Common myeloid progenitor, CD34-positive (primary cell): ENCODE measurements at places on chromosomes 5 and 9.

DNA sequence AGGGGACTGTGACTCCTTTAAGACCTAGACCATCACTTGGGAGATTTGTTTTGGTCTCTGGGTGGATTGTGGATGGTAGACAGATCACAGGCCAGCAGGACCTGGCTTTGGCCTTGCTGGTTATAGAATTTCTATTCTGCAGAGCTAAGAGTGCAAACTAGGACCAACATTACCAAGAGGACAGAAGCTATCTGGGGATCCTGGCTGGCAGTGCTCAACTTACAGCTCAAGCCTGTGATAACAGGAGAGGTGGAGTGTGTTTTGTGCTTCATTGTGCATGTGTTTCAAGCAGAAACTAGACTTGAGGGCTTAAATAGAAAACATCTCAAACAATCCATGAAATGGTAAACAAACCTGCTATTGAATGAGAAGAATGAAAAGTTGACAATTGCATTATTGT lies 106.7 kb downstream of the ZNF462 start:
- no peaks in the 10 kb centered on the region for H3K4me1 ChIP-seq
- H3K4me3 ChIP-seq = no peak overlapping the region
- no peak for DNase-seq

DNA sequence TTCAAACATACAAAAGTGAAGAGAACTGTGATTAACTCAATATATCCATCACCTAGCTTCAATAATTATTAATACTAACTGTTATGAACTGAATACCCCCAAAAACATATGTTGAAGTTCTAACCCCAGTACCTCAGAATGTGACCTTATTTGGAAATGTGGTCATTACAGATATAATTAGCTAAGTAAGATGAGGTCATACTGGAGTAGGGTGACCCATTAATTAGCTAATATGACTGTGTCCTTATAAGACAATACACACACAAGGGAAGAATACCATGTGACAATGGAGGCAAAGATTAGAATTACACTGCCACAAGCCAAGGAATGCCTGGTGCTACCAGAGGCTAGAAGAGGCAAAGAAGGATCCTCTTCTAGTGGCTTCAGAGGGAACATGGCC lies 7.8 kb downstream of the RRAGA start:
- H3K27me3 ChIP-seq = no peaks in the 10 kb centered on the region
- no peak for DNase-seq
- H3K36me3 ChIP-seq = peaks cover 21% of the 10 kb centered on the region
- no peaks in the 10 kb centered on the region for H3K4me1 ChIP-seq
- H3K4me3 ChIP-seq = no peak overlapping the region
- no peak overlapping the region for H3K27ac ChIP-seq

- H3K4me3 ChIP-seq = no peak overlapping the region
- H3K27me3 ChIP-seq = no peaks in the 10 kb centered on the region
- peaks cover 14% of the 10 kb centered on the region for H3K4me1 ChIP-seq
- no peak overlapping the region for H3K27ac ChIP-seq
- no peak for DNase-seq
Observed at GRCh38 chr5:180139731-180140055, 68.1 kb upstream of the RNF130 start.

DNA sequence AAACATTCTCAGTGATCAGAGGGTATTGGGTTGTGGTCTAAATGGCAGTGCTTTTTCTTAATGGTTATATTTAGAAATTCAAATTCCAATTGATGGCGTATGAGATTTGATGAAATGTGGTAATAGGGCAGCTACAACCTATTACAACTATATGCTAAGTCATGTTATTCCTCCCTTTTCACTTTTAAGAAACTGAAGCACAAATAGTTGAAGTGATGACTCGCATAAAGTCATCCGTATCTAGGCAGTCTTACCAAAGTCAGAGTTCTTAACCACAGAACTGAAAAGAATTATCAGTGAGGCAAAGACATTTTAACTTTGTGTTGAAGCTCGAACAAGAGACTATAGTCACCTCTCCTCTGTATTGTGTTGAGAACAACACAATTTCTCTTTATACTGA lies 28.2 kb downstream of the C9orf152 start:
- peaks cover 3% of the 10 kb centered on the region for H3K4me1 ChIP-seq
- H3K4me3 ChIP-seq = no peak overlapping the region
- H3K27ac ChIP-seq = no peak overlapping the region
- H3K27me3 ChIP-seq = no peaks in the 10 kb centered on the region

DNA sequence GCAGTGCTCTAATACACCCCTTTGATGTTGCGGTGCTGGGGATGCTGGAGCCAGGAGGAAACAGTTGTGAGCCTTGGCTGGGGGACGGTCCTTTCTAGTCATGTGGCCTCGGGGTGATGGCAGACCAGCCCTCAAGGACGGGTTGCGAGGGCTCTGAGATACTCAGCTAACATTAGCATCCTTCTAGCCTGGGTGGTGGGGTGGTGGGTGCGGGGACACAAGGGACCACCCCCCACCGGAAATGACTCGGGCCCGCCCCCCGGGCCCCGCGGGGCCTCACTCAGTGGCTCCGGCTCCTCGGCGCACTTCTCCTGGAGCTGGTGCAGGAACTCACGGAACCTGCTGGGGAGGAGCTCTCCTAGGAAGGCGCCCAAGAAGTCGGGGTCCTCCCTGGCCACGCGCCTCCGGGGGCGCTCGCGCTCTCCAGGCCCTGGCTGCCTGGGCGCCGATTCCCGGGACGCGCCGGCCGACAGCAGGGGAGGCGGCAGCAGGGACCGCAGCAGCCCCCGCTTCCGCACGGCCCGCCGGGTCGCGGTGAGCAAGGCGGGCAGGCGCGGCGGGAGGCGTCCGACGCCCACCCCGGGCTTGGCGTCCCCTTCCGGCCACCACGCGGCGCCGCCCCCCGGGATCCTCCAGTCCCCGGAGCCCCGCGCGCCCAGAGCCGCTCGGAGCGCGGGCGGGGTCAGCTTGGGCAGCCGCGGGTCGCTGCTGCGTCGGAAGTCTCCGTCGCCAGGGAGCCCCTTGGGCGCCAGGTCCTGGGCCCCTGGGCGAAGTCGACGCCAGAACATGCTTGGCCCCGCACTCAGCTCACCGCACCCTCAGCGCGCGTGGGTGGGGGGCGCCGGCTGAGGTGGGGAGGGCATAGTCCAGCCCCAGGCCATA lies 873 bp downstream of the C9orf50 start:
- H3K27ac ChIP-seq = no peak overlapping the region
- H3K27me3 ChIP-seq = peaks cover 4% of the 10 kb centered on the region
- no peak for DNase-seq
- no peaks in the 10 kb centered on the region for H3K36me3 ChIP-seq
- H3K4me3 ChIP-seq = peak overlapping the region; percentile 66
- H3K4me1 ChIP-seq = peaks cover 28% of the 10 kb centered on the region

- H3K4me3 ChIP-seq = no peak overlapping the region
- no peak overlapping the region for H3K27ac ChIP-seq
- peaks cover 98% of the 10 kb centered on the region for H3K27me3 ChIP-seq
- no peak for DNase-seq
- no peaks in the 10 kb centered on the region for H3K36me3 ChIP-seq
Observed at GRCh38 chr5:38467353-38468040, 88.9 kb downstream of the LIFR start.
